Pulmonary artery endothelial cell (primary cell): ENCODE measurements at places on chromosomes 13 and 19. TPM values are rescaled to one million over a fixed set of nuclear protein-coding genes. Genes with fewer than 3 reads are reported as not detected.

DNA sequence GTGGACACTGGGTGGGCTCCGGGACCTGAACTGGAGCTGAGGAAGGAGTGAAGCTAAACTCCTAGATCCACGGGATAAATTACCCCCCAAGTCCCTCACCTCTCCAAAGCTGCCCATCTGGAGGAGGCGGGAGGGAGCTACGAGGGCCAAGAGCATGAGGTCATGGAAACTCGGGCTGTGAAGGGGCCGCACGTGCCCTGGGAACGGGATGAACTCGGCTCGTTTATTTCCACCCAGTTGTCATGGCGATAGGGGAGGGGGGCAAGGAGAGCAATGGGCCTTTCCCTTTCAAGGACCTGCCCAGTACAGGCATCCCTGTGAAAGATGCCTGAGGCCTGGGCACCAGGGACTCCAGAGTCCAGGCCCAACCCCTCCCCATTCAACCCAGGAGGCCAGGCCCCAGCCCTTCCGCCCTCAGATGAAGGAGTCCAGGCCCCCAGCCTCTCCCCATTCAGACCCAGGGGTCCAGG, 3.8 kb downstream of the PPP1R12C start:
- DNase-seq, result peak; percentile 79

- DNase-seq, result peak; percentile 49
Observed at GRCh38 chr13:97226788-97227627, 4.9 kb downstream of the MBNL2 start.

DNA sequence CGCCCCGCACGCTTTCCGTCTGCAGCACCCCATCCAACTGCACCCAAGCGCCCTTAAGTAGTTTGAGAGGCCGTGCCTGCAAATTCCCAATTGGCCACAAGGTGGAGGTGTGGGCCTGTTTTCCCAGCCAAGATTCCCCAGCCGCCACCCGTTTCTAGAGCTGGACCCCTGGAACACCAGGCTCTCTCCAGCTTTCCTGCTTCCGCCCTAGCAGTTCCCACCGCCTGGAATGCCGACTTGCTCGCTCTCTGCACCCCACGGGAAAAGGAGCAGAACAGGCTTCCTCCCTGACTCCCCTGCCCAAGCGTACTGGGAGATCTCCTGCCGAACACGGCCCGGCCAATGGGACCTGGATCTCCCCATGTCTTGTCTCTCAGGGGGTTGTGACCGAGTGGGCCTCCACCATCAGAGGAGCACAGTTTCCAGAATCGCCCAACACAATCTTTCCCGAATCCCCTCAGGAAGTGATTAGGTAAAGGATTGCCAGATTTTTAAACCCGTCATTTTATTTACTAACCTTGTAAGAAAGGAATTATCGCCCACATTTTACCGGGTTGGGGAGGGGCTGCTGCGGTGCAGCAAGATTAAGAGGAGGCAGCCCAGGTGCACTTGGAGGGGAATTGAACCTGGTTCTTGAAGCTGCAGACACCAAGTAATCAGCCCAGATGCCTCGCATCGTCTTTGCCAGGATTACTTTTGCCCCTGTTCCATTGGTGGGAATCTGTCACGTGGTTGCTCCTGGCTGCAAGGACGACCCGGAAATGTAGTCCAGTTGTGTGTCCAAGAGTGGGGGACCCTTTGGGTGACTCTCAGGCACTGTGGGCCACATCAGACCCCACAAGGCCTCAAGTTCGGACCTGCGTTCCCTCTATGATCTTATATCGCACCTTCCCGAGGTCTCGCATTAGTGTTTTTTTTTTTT, 3.5 kb upstream of the NAPSA start:
- DNase-seq, result no peak

DNA sequence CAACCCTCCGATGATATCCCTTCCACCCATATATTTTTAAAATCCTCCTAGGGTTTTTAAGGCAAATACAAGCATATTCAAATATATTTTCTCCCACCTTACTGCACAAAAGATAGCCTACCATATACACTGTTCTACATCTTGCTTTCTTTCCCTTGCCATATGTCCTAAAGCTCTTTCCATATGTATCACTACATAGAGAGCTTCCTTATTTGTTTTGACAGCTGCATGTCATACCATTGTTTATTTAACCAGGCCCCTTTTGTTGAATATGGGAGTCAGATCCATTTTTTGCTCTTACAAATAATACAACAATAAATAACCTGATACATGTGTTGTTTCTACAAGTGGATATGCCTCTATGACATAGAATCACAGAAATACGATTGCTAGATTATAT, 32.8 kb upstream of the WDFY2 start:
- DNase-seq, result no peak

GRCh38 chr19:58434217-58434616, 5.7 kb downstream of the ZNF132 start:
- DNase-seq, result no peak

DNA sequence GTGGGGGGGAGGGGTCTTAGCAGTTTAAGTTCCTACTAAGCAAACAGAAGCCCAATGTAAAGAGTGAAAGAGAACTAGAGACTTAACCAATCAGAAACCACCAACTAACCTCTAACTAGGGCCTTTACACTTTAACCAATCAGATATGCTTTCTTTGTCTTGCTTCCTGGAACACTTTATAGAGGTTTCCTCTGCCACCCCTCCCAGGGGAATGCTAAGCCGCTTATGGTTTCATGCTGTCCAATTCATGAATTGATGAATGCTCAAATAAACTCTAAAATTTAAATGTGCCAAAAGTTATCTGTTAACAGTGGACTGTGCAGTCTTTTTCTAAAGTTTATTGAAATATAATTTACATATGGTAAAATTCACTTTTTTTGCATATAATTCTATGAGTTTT, 33.9 kb upstream of the LATS2 start:
- no peak for DNase-seq

IL11 gene
- total RNA-seq, result 0.33 TPM in 1 of 2 replicates, not detected in the other

PTH2 gene
- not detected in 2 replicates for total RNA-seq

STOML3 gene
- not detected in 2 replicates for total RNA-seq
